ENCODE measurements at places on chromosomes 16 and 17.

DNA sequence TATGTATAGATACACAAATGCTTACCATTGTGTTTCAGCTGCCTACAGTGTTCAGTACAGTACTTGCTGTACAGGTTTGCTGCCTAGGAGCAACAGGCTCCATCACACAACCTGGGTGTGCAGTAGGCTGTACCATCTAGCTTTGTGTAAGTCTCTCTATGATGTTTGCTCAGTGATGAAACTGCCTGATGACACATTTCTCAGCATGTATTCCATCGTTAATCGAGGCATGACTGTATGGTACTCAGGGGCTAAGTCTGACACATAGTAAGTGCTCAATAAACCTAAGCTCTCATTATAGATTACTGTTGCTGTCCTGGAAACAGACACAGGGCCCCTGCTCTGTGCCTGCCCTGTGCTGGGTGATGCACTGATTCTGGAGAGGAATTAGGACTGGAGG lies 18.1 kb downstream of the KCNJ12 start:
- no peak for DNase-seq

- DNase-seq, result no peak
Measured at GRCh38 chr17:82089723-82090548, 8.1 kb downstream of the FASN start.

- no peak for DNase-seq
Measured at GRCh38 chr16:88426018-88426417, 27.1 kb upstream of the ZFPM1 start.

- DNase-seq, result no peak
Measured at GRCh38 chr16:53836680-53837079, 132.7 kb downstream of the FTO start.

- no peak for DNase-seq
Measured at GRCh38 chr17:82786427-82786826, 34.6 kb downstream of the TBCD start.

- DNase-seq, result no peak
Measured at GRCh38 chr17:37422971-37423625, 16.4 kb downstream of the TADA2A start.

Measured in activated T-cell treated with anti-CD3 and anti-CD28 coated beads for 1 hour (primary cell).